Stimulated activated CD8-positive, alpha-beta memory T cell treated with anti-CD3 and anti-CD28 coated beads, Interleukin-7, amount 100 ng/mL, for 1 hour (primary cell): ENCODE measurements at places on chromosomes 3 and 15.
A peak's percentile ranks its signal among the peaks of the same experiment; 100 is the strongest.

DNA sequence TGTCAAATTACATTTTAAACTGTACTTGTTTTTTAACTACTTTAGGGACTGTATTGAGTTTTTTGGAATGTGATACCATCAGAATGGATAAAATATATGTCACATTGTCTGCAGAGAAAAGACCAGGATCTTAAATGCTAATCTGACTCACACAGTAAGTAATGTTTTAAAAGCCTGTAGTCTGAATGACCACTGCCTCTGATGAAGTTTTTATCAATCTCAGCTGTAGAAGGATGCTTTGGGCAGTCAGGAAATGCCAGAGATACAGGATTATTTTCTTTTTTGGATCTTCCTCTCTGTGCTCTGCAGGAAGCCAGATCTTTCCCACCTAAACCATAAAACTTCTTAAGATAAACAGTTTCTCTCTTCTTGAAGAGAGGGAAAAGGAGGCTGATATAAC lies 73.1 kb upstream of the PRTG start:
- no peak for DNase-seq

- no peak for DNase-seq
Observed at GRCh38 chr3:116552246-116552645, 107.0 kb upstream of the LSAMP start.

DNA sequence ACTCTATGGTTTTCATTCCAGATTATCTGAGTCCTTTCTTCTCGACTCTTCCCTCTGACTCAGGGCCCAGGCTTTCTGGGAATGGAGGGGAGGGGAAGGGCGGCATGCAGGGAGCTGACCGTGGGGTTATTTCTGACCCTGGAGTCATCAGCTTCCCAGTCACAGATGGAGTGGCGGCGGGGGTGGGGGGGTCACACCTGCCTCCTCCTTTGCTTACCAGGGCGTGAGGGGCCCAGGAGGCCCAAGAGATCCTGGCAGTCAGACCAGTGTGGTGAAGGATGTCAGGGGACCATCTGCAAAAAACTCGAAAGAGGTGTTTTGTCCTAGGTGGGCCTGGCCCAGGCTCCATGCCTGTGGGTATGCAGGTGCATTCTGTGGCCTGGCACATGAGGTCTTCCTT lies 996 bp upstream of the XIRP1 start:
- DNase-seq, result no peak

DNA sequence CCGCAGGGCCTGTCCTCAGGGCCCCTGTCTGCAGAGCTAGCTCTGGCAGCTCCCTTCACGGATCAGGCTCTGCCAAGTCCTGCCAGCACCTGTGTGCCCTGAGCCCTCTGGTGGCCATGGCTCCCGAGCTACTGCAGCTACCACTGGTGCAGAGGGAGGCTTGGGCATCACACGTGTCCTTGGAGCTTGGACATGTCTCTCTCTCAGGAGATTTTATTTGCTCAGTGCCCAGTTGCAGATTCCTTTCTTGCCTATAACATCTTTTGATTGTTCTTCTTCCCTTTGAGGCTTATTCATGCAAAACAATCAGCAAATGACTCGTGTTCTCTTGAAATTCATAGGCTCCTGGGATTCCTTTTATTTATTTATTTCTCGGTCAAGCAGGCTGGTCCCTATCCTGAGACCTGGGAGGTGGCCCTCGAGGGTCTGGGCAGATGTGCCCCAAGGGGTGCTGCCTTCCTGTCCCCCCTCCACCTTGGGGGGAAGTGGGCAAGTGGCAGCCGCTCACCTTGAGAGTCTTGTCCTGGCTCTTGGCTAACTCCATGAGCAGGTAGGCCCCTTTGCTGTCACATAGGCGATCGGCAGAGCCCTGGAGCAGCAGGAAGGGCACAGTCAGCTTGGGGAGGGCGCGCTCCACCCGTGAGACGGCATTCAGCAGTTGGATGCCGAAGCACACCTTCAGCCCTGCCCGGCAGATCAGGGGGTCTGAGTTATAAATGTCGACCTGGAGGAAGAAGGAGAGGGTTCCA lies 21.9 kb downstream of the ABTB1 start:
- no peak for DNase-seq

DNA sequence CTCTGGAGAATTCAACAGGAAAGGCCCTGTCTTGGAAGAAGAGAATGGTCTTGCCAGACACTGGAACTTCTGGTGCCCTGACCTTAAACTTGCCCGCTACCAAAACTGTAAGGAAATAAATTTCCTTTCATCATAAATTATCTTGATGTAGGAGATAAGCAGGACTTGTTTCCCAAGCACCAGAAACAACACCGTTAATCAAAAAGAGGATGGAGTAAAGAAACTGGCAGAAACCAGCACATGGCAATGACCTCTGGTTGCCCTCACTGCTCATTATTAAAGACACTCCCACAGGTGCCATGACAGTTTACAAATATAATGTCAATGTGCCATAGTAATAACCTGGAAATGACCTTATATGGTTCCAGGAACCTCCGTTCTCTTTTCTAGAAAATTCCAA lies 426.1 kb downstream of the EDEM1 start:
- DNase-seq, result no peak

- no peak for DNase-seq
Observed at GRCh38 chr3:170724599-170725280, 138.9 kb upstream of the SLC7A14 start.

- no peak for DNase-seq
Observed at GRCh38 chr15:66614951-66615760, 49.4 kb upstream of the LCTL start.

DNA sequence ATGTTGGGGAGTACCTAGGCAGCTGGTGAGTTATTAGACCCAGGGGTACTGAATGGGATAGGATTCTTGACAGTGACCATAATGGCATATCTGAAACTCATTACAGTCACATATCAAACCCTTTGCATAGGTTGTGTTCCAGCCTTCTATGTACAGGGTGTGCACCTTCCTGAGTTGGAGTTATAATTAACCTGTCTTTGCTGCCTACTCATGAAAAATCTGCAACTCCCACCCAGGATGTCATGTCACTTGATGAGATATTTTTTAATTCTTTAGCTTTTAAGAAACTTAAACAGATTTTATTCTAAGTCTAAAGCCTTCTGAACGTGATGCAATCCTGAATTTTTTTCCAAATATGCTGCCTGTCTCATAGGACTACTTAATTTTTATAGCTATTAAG lies 21.1 kb upstream of the ADGRG7 start:
- DNase-seq, result no peak

- no peak for DNase-seq
Observed at GRCh38 chr3:174547801-174548435, 311.2 kb upstream of the NAALADL2 start.

GRCh38 chr15:59335207-59335786 lies 37.4 kb downstream of the MYO1E start:
- DNase-seq, result no peak

DNA sequence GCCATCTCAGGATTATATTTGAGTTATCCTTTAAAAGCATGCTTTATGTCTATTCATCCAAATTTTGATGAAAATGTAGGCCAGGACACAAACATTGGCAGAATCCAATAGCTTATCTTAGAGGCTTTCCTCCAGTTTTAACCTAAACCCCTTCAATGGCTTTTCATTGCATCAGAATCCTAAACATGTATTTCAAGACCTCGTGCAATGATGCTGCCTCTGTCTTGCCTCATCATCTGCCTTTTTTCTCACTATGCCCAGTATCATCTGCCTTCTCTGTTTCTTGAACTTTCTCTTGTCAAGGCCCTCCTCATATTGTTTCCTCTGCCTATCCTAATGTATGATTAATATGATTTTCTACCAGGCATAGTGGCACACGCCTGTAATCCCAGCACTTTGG lies 76.1 kb upstream of the MAP4 start:
- no peak for DNase-seq

DNA sequence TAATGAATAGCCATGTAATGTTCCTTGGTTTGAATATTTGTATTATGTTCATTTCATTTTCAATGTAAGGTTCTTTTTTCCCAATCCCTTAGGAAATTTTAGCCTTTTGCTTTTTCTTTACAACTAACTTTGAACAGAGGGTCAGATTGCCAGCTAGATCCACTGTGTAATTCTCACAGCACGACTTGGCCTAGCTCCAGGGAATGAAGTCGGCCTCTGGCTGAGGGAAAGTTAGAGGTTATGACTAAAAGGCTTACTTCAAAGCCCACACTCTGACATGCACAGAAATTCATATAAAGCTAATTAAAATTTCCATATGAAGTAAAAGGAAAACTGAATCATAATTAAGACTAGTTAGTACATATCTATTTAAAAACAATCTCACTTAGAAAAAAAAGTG lies 38.7 kb downstream of the ROBO1 start:
- DNase-seq, result no peak

DNA sequence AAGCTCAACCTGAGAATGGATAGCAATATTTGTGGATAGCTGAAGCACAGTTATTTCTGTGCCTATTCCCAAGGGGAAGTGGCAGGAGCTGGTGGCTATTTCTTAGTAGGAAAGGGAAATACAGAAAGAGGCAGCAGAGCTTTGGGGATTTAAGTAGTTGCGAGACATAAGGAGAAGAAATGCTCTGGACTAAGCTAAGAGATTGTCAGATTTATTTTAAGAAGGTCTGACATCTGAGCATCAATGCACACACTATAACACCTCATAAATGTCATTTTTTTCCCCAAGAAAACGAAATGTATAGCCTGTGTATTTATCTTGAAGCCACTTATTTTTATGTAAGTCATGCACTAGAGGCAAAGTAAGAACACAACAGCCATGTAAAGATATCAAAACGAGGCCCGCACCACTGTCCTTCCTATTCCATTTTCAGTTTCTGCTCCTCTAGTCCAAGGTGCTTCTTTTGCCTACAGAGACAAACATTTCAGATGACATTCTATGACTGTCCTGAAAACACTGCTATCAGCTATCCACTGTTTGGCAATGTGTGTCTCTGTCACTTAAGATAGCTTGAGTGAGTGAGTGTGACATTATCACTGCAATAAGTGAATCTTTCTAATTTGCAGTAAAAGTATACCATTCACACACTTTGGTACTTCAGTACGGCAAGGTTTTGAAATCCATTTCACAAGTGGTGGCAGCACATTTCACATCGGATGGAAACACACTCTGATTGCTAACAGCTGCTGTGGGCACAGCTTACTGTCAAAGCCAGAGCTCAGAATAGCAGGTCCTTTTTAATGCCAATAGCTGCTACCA lies 62.7 kb upstream of the ICE2 start:
- no peak for DNase-seq

- no peak for DNase-seq
Observed at GRCh38 chr3:38510631-38511030, 14.5 kb downstream of the EXOG start.

DNA sequence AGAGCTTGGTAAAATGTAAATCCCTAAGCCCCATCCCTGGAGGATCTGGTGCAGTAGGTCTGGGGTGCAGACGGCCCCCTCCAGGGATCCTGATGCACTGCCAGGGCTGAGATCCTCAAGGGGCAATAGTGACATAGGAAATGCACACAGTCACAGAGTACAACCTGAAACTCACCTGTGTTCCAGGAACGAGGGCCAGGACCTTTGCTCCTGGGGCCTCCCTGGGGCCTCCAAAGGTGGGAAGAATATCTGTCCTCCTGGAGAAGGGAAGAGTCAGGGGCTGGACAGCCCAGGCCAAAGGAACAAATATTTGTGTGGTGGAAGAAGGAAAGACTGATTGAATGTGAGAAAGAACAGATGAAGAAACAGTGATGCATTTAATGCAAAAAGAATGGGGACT lies 9.5 kb downstream of the SSUH2 start:
- no peak for DNase-seq

DNA sequence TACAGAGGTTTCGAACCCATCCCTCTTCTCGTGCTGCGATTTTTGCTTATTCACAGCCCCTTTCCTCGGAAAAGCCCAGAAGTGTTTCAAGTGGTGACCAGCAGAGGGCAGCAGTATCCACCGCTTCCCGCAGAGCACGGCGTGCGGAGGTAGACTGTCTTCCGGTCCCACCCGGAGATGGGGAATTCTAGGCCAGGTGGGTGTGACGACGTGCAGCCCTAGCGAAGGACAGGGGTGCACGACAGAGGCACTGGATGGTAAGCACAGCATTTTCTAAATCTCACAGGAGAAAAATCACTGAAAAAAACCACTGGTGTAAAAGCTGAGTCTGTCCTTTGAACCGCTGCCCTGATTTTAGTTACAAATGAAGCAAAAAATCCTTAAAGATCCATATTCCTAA lies 7.4 kb upstream of the PSMD6 start:
- peak; percentile 54 for DNase-seq

GRCh38 chr3:141875893-141876380 lies 506 bp upstream of the ATP1B3 start:
- DNase-seq, result peak; percentile 46

GRCh38 chr3:101216710-101217465 lies 103.5 kb downstream of the IMPG2 start:
- no peak for DNase-seq

DNA sequence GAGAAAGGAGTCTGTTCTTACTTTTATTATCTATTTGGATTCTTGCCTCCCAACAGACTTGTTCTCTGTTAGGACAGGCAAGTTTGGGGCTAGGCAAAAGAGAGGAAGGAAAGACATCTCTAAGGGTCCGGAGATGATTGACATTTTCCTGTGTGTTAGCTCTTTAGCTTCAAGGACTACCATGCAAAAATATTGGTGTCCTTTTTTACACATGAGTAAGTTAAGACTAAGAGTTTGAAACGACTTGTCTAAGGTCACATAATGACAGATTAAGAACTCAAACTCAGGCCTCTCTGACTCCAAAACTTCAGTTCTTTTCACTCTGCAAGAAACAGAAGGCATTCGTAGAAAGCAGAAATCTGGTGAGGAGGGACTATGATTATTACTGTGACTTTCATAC lies 5.9 kb downstream of the LMCD1 start:
- no peak for DNase-seq

- no peak for DNase-seq
Observed at GRCh38 chr3:74265069-74265468, 349.4 kb downstream of the CNTN3 start.

- no peak for DNase-seq
Observed at GRCh38 chr3:156682963-156683362, 8.6 kb downstream of the TIPARP start.

DNA sequence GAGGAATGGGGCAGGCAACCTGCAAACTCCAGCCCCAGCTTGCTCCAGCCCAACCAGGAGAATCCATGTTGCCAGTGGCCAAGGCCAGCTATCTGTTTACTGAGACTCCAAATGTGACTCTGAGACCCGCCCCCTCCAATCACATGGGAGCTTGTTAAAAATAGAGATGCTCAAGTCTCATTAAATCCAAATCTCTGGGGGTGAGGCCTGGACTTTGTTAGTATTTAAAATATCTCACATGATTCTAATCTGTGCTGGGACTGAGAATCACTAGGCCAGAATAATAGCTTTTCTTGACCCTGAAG lies 224.2 kb upstream of the TBL1XR1 start:
- no peak for DNase-seq

- no peak for DNase-seq
Observed at GRCh38 chr15:53671545-53671944, 87.9 kb downstream of the WDR72 start.

GRCh38 chr3:184750349-184751083 lies 38.7 kb upstream of the MAGEF1 start:
- DNase-seq, result no peak

GRCh38 chr3:50242851-50243542 lies 7.0 kb downstream of the GNAI2 start:
- DNase-seq, result no peak
